ENCODE measurements at places on chromosomes 16 and 17.

DNA sequence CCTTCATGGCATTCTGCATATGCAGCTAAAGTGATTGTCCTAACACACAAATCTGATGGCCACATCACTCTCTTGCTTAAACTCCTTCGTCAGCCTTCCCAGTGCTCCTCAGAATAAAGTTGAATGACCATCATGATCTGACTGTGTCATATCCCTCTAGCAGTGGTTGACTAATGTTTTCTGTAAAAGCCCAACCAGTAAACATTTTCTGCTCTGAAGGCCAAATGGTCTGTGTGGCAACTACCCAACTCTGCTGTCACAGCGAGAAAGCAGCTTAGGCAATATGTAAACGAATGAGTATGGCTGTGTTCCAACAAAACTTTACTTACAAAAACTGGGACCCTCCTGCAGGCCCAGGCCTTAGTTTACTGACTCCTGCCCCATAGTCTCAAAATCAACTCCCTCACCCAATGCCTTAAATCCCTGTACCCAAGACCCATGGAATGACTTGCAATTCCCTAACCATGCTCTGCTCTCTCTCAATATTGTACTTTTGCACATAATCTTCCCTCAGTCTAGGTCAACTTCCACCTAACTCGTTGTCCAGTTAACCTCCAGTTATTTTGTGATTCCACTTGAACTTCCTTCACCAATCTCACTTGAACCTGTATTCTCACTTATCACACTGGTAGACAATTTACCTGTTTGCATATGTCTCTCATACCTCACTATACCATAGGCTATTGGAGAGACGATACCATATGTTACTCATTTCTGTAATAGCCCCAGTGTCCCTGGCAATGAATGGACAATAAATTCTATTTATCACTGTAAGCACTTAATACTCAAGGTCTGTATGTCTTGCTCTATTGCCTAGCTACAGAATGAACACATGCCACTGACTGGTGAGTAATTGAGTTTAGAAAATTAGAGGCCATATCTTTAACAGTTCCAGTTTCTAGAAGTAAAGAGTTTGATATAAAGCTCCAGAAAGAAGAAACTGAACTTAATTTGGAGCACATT, 29.1 kb downstream of the TMEM100 start:
- no peak for DNase-seq

- DNase-seq, result no peak
Measured at GRCh38 chr16:84913315-84913714, 93.5 kb downstream of the CRISPLD2 start.

- no peak for DNase-seq
Measured at GRCh38 chr17:82983510-82984248, 95.7 kb upstream of the METRNL start.

DNA sequence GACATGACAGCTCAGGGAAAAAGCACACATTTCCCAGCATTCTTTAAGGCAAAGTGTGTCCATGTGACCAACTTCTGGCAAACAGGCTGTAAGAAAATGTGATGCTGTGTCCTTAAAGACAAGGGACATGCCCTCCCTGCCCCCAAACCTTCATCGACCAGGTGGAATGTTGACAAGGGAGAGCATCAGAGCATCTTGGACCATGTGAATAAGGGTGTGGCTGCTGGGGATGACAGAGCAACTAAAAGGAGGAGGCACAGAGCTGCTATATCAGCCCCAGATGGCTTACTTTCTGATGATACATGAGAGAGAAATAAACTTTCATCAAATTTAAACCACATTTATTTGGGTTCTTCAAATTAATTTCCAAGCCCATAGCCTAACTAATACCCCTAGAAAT, 2.2 kb upstream of the ZNF23 start:
- DNase-seq, result no peak

- no peak for DNase-seq
Measured at GRCh38 chr16:70252355-70252988, 732 bp upstream of the EXOSC6 start.

Data from GM12864 (cell line).